ENCODE measurements at places on chromosomes 7 and 10. TPM values are rescaled to one million over a fixed set of nuclear protein-coding genes. Genes with fewer than 3 reads are reported as not detected.

C10orf62 gene
- total RNA-seq = not detected

FAM24B gene
- total RNA-seq = 1.6 TPM

GRCh38 chr10:48697821-48698764, 13.4 kb downstream of the WDFY4 start:
- no peak for DNase-seq

DNA sequence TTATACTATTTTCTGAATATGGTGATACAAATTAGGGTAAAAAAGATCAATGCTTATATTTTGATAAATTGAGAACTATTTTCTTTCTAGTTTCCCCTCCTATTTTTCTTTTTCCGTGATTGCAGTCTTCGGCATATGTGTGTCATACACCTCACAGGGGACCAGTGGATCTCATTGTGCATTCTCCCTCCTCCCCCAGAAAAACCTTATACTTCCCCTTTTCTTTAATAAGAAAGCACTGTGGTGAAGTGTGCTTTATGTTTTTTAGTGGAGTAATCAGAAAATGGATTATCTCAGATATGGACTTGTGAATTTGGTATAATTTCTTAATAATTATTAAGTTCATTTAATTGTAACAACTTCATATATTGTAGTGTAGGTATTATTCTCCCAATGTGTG, 72.8 kb downstream of the BICC1 start:
- DNase-seq = no peak

- DNase-seq = peak; percentile 59
Measured at GRCh38 chr7:115679976-115680375, 350.6 kb downstream of the TFEC start.

- DNase-seq = no peak
Measured at GRCh38 chr7:35988818-35989217, 164.2 kb upstream of the EEPD1 start.

GRCh38 chr10:63331586-63331985, 134.2 kb downstream of the JMJD1C start:
- DNase-seq = no peak

DNA sequence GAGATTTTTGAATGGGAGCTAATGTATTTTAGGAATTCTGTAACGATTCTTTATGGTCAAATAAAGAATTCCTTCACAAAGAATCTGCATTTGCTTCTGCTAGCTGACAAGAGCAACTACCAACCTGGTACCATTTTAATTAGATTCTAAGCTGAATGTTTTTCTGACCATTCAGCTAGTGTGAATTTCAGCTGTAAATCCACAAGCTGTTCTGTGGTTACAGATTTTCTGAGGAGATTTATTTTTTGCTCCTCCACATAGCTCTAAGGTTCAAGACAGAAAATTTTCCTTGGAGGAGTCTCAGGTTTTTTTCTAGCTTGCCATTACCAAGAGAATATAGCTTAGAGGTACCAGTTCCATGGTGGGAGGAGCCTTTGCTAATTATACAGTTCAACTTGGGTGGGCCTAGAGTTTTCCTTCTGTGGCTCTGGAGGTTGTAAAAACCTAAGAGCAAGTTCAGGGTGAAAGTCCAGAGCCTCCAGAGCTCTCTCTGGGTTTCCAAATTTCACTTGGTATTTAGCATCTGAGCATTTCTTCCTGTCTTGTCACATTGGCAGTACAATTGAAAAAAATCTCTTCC, 120.1 kb downstream of the JAZF1 start:
- DNase-seq = no peak

- DNase-seq = peak; percentile 14
Measured at GRCh38 chr7:13577566-13578145, 411.8 kb downstream of the ETV1 start.

DNA sequence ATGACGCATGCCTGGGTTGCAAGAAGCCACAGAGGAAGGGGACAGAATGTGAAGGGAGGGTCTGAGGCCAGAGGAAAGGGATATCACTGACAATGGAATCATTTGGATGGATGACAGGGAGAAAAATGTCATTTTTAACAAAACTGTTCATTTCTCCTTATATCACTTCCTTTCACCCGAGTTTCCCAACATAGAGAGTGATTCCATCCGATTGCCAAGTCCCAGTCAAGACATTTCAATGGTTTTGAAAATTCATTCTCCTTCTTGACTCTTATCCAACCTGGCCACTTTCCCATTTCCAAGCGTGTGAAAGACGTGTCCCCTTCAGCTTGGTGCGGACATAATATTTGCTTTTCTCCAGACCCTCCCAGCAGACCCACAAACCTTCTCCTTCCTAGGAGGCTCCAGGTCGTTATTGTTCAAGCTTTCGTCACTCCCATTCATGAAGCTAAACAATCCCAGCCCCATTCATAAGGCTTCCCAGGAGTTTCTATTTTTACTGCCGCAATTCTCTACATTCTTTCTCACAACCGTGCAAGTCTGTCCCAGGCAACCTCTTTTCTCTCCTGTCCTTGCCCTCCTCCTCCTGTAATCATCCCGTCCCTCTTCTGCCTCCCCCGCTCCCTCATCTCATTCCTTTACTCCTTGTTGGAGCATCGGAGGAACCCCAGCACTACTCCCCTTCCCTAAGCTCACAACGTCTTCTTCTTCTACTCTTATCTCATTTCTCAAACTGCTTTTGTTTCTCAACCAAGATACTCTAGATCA, 301.3 kb upstream of the KLF6 start:
- no peak for DNase-seq
